ENCODE measurements at places on chromosomes 2 and 18.

- peaks cover 32% of the 10 kb centered on the region for H3K4me1 ChIP-seq
- H3K27ac ChIP-seq: peak overlapping the region; percentile 79
- peak overlapping the region; percentile 57 for H3K4me3 ChIP-seq
- H3K36me3 ChIP-seq: peaks cover 53% of the 10 kb centered on the region
- no peaks in the 10 kb centered on the region for H3K27me3 ChIP-seq
Measured at GRCh38 chr2:25251071-25251421, 82.7 kb upstream of the POMC start.

DNA sequence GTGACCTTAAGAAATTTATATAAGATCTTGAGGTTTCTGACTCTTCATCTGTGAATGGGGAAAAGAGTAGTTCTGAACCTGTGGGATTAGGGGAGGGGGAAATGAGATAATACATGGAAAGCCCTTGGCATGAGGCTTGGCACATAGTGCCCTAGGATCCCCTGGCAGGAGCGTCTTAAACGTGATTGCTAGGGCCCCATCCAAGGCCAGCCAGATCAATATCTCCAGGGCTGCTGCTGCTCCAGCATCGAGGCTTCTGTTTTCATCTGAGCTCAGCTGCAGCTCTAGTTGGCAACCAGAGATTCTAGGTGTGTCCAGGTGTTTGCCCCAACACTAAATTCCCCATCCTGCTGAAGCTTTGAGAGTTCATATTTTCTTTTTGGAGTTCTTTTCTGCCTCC lies 71.0 kb downstream of the IL1R2 start:
- H3K36me3 ChIP-seq: no peaks in the 10 kb centered on the region
- H3K4me1 ChIP-seq: peaks cover 34% of the 10 kb centered on the region
- H3K27ac ChIP-seq: peak overlapping the region; percentile 87
- H3K4me3 ChIP-seq: no peak overlapping the region

- no peaks in the 10 kb centered on the region for H3K4me1 ChIP-seq
- no peak overlapping the region for H3K27ac ChIP-seq
- no peak for DNase-seq
- no peaks in the 10 kb centered on the region for H3K27me3 ChIP-seq
- H3K4me3 ChIP-seq: no peak overlapping the region
Measured at GRCh38 chr2:239380831-239381708, 19.8 kb downstream of the HDAC4 start.

- no peak overlapping the region for H3K4me3 ChIP-seq
- no peak for DNase-seq
- no peaks in the 10 kb centered on the region for H3K27me3 ChIP-seq
Measured at GRCh38 chr2:221629468-221629867, 57.4 kb upstream of the EPHA4 start.

DNA sequence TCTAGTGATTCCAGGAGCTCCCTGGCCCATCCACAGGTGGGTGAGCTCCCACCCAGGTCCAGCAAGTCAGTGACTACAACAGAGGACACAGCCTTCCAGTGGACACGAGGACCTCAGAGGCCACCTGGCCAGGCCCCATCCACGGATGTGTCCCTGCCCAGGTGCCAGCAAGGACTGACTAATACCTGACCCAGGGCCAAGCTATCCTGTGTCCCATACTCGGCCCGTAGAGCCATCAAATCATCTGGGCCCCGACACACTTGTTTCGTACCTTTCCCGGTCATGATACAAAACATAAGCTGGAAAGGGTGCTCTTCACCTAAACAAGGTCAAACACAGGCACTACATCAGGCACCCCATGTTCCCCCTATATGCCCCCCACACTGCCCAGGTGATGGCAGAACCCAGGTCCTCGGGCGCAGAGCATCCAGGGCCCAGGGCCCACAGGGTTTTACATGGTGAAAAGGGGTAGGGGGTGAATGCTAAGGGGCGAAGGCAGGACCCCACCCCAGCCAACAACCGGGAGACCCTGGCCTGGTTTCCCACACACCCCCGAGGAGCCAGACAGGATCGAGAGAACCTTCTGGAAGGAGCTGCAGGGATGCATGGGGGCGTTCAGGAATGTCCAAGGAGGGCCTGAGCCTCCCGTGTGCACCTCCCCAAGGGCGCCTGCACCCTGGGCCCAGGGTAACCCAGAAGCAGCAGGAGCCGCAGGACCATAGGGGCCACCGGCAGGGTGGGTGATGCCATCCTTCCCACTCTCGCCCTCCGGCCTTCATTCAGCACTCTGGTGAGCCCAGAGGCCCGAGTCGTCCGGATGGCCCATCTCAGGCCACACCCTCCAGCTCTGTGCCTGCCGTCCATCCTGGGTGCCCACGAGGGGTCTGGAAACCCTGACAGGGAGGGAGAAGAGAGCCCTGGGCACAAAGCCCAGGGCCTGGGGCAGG lies 94.3 kb downstream of the HDAC4 start:
- no peaks in the 10 kb centered on the region for H3K4me1 ChIP-seq
- H3K36me3 ChIP-seq: peaks cover 10% of the 10 kb centered on the region

DNA sequence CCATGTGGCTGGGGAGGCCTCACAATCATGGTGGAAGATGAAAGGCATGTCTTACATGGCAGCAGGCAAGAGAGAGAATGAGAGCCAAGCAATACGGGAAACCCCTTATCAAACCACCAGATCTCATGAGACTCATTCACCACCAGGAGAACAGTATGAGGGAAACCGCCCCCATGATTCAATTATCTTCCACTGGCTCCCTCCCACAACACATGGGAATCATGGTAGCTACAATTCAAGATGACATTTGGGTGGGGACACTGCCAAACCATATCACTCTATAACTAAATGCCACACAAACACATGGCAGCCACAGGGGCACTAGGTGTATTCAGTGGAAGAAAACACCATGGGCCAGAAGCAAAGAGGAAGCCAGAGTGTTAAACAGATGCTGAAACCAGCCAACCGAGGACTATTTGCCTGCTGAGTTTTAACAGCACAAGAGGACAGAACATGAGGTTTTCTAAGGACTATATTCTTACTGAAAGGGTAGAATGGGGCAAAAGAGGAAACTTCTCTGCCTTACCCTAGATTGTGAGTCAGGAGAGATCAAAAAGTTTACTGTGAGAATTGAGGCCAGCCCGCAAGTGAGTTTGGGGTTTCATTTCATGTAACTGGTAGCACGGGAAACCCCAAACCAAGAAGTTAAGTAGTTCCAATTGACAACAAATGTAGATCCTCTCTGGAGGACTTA lies 49.2 kb downstream of the SIGLEC15 start:
- DNase-seq: no peak
- H3K27me3 ChIP-seq: no peaks in the 10 kb centered on the region
- H3K4me3 ChIP-seq: no peak overlapping the region
- no peak overlapping the region for H3K27ac ChIP-seq

GRCh38 chr18:31230495-31230894 lies 67.8 kb upstream of the DSC1 start:
- no peak for DNase-seq
- H3K36me3 ChIP-seq: no peaks in the 10 kb centered on the region
- H3K4me3 ChIP-seq: no peak overlapping the region
- H3K27me3 ChIP-seq: no peaks in the 10 kb centered on the region

DNA sequence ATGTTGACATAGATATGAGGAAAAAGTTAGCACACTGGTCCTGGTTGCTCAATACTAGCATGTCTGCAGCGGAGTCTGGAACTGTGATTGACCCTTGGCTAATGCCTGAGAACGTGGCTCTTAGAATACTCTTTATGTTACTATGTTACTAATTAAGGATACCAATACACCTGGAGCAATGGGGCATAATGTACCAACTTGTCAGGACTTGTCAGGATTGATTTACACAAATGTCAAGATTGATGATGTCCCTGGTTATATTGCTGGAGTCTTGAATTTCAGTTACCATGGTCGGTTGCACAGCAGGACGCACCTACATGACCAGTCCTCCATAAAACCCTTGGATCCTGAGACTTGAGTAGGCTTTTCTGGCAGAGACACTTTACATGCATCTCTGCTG lies 810.9 kb downstream of the CPS1 start:
- no peaks in the 10 kb centered on the region for H3K36me3 ChIP-seq
- no peak for DNase-seq

- no peaks in the 10 kb centered on the region for H3K4me1 ChIP-seq
- no peak overlapping the region for H3K27ac ChIP-seq
- H3K36me3 ChIP-seq: no peaks in the 10 kb centered on the region
- H3K27me3 ChIP-seq: peaks cover 5% of the 10 kb centered on the region
- no peak for DNase-seq
Measured at GRCh38 chr2:153287109-153287801, 191.3 kb downstream of the RPRM start.

- H3K4me3 ChIP-seq: no peak overlapping the region
- H3K36me3 ChIP-seq: no peaks in the 10 kb centered on the region
- no peaks in the 10 kb centered on the region for H3K27me3 ChIP-seq
- no peak for DNase-seq
Measured at GRCh38 chr2:207658156-207658555, 33.0 kb upstream of the METTL21A start.

DNA sequence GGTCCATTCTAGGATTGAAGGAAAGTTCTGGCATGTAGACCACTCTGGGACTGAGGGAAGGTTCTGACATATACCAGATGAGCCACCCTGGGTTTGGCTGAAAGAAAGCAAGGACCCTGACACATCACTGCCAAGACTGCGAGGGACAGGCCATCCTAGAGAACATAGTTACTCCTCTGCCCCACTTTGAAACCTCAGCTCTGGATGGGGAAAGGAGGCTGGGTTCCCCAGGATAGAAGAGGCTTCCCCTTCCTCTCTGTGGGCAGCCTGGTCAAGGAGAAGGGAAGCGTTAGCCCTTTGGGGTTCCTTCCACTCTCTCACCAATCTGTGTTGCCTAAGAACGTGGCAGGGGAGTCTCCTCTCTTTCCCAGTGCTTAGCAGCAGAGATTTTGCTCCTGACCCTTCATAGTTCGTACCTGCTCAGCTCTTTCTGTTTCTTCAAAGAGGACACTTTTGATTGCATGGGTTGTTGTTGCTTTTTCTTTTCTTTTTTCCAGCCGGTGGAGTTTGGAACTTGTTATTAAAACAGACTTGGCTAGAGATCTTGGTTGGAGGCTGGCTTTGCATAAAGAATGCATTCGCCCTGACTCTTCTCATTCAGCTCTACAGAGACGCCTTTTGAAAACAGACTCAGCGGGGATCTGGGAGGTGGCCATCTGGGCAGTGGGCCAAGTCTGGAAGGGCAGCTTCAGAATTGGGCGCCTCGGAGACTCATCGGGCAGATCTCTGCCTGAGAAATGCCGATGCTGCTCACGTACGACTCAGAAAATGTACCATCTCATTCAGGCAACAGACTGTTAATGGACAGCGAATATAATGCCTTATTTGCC lies 166.1 kb downstream of the CLIP4 start:
- H3K36me3 ChIP-seq: no peaks in the 10 kb centered on the region
- H3K27ac ChIP-seq: no peak overlapping the region
- H3K4me3 ChIP-seq: no peak overlapping the region
- no peak for DNase-seq

GRCh38 chr2:133012847-133013734 lies 343.1 kb upstream of the LYPD1 start:
- H3K27ac ChIP-seq: no peak overlapping the region
- no peaks in the 10 kb centered on the region for H3K27me3 ChIP-seq
- H3K4me1 ChIP-seq: peaks cover 16% of the 10 kb centered on the region
- no peak overlapping the region for H3K4me3 ChIP-seq
- no peak for DNase-seq
- no peaks in the 10 kb centered on the region for H3K36me3 ChIP-seq

GRCh38 chr2:233350708-233351107 lies 3.6 kb upstream of the DGKD start:
- no peak overlapping the region for H3K27ac ChIP-seq
- peaks cover 28% of the 10 kb centered on the region for H3K4me1 ChIP-seq

DNA sequence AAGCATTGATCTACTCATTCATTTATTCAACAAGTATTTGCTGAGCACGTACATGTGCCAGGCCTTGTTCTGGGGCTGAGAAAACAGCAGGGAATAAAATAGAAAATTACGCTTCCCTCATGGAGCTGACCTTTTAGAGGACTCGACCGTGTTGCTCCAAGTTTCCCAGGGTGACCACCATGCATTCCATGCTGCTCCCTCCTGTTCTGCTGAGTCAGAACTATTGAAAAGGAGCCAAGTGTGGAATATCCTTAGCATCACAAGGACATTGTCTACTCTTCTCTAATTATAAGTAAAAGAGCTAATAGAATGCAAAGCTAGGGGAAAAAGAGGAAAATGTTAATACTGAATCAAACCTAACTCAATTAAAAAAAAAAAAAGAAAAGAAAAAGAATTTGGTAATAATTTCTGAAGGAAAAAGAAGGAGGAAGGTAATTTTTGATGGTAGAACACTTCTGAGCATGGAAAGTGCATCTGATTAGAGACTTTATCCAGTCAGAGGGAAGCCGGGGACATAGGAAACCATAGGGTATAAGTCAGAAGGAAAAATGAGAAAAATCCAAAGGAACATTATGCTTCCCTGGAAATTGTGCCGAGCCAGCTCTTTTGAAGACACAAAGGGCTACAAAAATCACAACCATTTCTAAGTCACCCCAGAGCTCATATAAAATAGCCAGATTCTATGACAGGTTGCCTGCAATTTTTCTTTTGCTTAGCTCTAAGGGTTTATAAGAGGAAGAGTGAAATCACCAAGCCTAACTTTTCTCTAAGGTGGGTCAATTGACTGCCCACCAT lies 339.4 kb downstream of the RND3 start:
- no peak overlapping the region for H3K27ac ChIP-seq
- H3K4me3 ChIP-seq: no peak overlapping the region
- no peaks in the 10 kb centered on the region for H3K4me1 ChIP-seq
- DNase-seq: no peak

DNA sequence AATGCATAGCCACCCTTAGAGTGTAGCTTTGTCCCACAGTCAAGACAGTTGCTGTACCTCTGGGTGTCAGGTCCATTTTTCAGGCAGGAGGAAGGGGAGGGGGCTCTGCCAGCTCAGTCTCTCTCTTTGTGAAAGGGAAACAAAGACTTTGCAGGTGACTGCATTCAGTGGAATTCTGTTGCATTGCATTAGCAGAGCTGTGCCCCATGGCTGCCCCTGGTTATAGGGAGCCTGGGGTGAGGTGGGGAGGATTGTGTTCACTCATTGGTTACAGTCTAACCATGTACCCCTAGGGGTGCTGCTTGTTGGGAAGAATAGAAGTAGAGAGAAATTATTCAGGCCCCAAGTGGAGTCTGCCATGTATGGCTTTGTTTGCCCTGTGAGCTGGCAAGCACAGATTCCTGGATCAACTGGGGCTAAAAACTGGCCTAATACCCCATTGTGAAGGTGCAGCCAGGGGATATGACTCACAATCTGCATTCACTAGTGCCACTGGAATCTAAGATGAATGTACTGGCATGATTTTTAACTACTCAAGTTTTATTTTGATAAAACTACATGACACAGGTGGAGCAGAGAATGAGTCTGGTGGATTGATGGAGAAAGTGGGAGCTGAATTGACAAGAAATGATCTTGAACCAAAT lies 118.4 kb downstream of the SH3BP4 start:
- H3K36me3 ChIP-seq: no peaks in the 10 kb centered on the region
- no peaks in the 10 kb centered on the region for H3K4me1 ChIP-seq
- no peak overlapping the region for H3K4me3 ChIP-seq
- H3K27me3 ChIP-seq: peaks cover 3% of the 10 kb centered on the region
- DNase-seq: no peak
- H3K27ac ChIP-seq: no peak overlapping the region

GRCh38 chr2:169978402-169979017 lies 151.3 kb downstream of the UBR3 start:
- no peaks in the 10 kb centered on the region for H3K27me3 ChIP-seq
- H3K4me3 ChIP-seq: no peak overlapping the region
- no peaks in the 10 kb centered on the region for H3K4me1 ChIP-seq
- no peak for DNase-seq
- no peak overlapping the region for H3K27ac ChIP-seq
